Bronchial epithelial cell (primary cell): ENCODE measurements at places on chromosomes 11 and 22.
A peak's percentile ranks its signal among the peaks of the same experiment; 100 is the strongest.

- peak; percentile 72 for DNase-seq
These were observed 3.6 kb upstream of the PHLDA2 start for GRCh38 chr11:2932850-2933251.

DNA sequence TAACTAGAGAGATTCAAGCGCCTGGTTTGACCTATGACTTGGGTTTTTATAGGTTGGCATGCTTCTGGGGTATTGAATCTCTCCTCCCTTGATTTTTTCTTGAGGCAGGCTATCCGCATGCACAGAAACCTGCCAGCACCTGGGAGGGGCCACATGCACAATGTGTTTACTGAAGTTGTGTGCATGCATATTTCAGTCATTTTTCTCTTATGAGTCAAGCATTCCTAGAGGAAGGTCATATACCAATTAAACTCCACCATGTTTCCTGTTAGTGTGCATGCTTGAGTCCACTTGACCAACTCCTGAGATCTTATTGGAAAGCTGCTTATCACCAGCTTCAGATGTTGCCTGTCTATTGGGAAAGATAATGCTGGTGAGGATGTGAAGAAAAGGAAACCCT lies 1718.4 kb downstream of the LRRC4C start:
- DNase-seq, result peak; percentile 2

- no peak for DNase-seq
These were observed 22.1 kb downstream of the CD6 start for GRCh38 chr11:60993615-60994014.

DNA sequence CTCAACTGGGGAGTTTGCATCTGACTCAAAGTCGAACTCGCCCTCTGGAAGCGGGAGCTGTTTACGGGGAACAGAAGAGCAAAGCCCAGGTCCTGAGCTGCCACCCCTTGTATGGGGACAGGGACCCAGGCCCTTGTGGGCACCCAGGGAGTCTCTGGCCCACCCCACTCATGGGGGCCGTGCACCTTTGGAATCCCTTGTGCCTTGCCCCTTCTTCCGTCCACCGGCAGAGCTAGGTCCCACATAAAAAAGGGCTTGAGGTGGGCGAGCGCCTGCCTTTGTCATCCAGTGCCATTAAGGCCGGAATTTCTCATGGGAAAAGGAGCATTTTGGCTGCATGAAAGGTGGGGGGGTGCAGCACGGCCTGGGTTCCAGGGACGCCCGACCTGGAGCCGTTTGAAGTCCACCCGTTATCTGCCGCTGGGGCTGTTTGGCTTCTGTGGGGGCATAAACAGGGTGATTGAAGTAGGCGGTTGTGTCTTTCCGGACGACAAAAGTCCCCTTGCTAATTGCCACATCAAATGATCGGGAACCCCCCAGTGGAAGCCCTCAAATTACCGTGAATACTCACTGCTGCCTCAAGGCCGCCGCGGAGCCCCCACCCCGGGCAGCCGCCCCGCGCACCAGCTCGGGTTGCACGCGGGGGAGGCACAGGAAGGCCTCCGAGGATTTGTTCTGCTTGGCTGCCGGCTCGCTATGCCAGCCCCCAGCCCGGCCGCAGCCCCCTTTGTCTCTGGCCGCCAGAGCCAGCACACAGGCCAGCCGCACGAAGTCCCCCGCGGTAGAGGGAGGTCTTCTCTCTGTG lies 49.0 kb upstream of the FGF3 start:
- DNase-seq, result no peak

GRCh38 chr11:26086028-26086427 lies 245.9 kb upstream of the ANO3 start:
- no peak for DNase-seq

- DNase-seq, result no peak
These were observed 25.4 kb upstream of the MYH9 start for GRCh38 chr22:36413022-36413775.
